ENCODE measurements at places on chromosomes 13 and 19.

GRCh38 chr19:51986309-51987291 is at the start of gene ZNF350:
TSS of gene ZNF350 (minus strand) at chr19:51986840. CDS start at chr19:51974360, 12,480 bp downstream.
- peak; percentile 98 for DNase-seq

DNA sequence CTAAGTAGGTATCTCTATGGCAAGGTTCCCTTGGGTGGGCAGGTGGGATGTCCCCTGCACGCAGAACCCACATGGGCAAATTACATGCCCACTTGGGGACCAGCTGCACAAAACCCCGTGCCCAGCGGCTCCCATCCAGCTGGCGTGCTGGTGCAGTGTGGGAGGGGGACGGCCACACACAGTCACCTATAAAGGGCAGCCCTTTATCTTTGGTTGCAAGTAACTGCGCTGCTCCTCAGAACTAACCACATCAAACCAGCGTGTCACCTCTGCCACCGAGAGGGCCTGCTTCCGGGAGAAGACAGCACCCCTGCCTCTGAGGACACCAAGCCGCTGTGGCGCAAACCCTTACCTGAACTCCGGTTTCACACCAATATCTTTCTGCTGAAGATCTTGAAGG is 32.2 kb downstream of the ANKRD27 start:
- no peak for DNase-seq

GRCh38 chr13:40546047-40546446 is 120.4 kb downstream of the FOXO1 start:
- DNase-seq, result peak; percentile 19

DNA sequence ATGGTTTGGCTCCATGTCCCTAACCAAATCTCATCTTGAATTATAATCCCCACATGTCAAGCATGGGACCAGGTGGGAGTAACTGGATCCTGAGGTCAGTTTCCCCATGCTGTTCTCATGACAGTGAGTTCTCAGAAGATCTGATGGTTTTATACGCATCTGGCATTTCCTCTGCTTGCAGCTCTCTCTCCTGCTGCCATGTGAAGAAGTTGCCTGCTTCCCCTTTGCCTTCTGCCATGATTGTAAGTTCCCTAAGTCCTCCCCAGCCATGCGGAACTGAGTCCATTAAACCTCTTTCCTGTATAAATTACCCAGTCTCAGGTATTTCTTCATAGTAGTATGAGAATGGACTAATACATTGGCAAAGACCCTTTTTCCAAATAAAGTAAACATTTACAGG is 96.8 kb downstream of the TSHZ3 start:
- DNase-seq, result no peak

DNA sequence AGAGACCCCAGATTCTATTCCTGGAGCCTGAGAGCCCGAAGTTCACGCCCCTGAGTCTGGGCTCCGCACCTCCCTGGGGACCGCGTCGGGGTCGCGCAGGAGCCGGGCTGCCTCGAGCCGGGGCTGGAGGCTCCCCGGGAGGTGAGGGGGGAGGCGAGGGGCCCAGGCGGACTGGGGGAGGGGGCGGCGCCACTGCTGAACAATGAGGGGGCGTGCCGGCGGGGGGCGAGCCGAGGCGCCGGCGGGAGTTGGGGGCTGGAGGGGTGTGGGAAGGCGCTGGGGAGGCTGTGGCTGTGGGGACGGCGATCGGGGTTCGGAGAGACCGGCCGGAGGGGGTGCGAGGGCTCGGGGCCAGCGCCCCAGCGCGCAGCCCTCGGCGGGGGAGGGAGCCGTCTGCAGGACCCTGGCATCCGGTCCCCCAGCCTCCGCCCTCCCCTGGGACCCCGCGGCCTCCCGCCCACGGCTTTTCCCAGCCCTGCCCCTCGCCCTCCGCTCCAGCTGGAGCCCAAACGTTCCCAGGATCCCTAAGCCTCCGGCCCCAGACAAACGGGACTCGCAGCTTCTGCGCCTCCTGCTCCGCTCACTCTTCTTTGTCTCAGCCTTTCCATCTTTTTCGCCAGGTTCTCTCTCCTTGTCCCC is 922 bp downstream of the PLEKHG2 start:
- no peak for DNase-seq

DNA sequence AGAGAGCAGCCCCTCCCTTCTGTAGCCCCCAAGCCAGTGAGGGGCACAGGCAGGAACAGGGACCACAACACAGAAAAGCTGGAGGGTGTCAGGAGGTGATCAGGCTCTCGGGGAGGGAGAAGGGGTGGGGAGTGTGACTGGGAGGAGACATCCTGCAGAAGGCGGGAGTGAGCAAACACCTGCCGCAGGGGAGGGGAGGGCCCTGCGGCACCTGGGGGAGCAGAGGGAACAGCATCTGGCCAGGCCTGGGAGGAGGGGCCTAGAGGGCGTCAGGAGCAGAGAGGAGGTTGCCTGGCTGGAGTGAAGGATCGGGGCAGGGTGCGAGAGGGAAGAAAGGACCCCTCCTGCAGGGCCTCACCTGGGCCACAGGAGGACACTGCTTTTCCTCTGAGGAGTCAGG is 4.2 kb downstream of the KLK3 start:
- DNase-seq, result no peak

GRCh38 chr13:97174638-97175037 is 47.5 kb upstream of the MBNL2 start:
- no peak for DNase-seq

DNA sequence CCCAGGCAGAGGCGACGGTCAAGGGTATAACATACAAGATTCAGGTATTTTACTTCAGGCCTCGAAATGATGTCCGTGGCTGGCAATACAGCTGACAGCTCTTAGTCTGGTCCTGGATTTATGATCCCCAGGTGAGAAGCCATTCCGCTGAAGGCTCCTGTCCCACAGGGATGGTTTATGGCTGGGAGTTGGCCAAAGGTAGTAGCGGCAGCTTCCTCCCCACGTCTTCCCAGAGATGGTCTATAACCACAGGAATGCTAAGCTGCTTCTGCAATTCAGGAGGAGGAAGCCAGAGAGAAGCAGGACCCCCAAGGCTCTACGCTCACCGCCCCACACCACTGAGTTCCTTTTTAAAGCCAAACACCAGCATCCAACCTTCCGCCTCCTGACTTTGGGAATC is 27.1 kb downstream of the OLFM2 start:
- no peak for DNase-seq

GRCh38 chr13:108711386-108711785 is 82.0 kb downstream of the MYO16 start:
- no peak for DNase-seq

GRCh38 chr13:77397636-77398035 is 70.7 kb upstream of the MYCBP2 start:
- no peak for DNase-seq

- DNase-seq, result no peak
Observed at GRCh38 chr19:8684001-8684902, 14.3 kb downstream of the ACTL9 start.

DNA sequence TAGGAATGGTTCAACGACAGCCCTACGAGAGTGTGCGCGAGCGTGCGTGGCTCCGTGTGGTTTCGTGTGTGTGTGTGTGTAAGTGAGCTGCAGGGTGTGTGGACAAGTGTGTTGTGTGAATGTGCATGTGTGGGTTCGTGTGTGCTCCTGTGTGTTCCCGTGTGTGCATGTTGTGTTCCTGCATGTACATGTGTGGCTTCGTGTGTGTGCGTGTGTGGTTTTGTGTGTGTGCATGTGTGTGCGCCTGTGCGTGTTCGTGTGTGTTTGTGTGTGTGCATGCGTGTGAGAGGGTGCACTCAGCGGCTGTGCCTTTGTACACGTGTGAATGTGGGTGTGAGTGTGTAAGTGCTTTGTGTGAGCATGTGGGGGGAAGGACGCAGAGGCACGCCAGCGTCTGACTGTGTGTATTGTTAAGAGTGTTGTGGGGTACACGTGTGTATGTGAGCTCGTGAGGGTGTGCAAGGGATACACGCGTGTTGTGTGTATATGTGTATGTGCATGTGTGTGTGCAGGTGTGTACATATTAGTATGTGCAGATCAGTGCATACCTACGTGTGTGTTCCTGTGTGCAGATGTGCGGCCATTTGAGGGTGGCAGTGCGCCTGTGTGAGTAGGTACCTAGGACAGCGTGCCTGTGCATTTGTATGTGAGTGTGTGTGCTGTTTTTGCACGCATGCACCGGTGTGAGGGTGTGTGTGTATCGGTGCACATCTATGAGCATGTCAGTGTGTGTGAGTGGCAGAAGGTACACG is 24.3 kb upstream of the ONECUT3 start:
- no peak for DNase-seq

- no peak for DNase-seq
Observed at GRCh38 chr19:48955308-48955958, 758 bp downstream of the BAX start.

GRCh38 chr19:51094696-51095279 is 12.1 kb upstream of the KLK14 start:
- DNase-seq, result no peak

DNA sequence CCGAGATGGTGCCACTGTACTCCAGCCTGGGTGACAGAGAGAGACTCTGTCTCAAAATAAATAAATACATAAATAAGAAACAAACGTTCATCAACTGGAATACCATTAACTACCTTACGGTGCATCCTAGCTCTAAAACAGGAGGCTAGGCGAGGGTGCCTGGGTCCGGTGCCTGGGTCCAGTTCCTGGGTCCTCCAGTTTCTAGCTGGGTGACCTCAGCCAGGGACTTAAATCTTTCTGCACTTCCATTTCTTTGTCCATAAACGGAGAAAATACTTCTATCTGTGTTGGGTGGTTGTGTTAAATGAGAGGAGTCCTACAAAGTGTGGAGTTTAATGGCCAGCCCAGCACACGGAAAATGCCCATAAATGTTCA is 34.0 kb downstream of the RFX2 start:
- no peak for DNase-seq

- no peak for DNase-seq
Observed at GRCh38 chr19:2059422-2060201, 8.6 kb upstream of the MKNK2 start.

DNA sequence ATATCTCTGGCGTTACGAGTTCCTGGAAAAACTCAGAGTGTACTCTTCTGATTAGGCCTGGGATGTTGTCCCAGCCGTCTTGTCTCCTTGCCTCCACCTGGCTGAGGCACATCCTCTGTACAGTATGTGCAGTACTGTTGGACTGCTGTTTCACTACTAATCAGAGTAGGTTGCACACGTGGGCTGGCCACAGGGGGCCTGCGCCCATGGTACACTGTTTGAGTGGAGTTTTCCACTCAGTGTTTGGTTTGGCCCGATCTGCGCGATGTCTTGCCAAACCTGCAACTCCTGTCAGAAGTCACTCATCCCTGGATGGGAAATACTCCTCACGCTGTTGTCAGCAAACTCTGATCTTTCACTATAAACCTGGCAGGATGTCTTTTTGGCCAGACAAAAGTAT is 189.6 kb upstream of the CSNK1A1L start:
- DNase-seq, result no peak

DNA sequence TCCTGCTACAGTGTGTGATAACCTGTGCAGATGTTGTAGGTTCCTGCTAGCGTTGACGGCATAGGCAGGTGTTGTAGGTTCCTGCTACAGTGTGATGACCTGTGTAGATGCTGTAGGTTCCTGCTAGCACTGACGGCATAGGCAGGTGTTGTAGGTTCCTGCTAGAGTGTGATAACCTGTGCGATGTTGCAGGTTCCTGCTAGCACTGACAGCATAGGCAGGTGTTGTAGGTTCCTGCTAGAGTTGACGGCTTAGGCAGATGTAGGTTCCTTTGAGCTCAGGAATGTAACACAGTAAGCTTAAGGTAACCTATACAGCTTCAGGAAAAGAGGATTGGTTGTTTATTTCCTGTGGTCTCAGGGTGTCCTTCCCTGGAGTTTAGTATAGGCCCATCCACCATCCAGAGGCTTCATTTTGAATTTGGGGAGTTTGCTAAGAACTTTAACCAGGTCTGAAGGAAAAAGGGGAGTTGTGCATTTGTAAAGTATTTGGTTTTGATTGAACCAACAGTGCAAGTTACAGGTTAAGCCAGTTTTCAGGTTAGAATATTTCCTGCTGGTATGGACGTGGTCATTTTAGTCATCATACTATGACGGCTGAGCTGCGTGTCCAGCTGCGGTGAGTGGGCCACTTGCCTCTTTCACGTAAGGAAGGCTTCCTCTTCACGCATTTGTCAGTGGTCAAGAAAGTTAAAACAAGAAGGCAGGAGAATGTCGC is 53.8 kb downstream of the ATP11A start:
- no peak for DNase-seq

GRCh38 chr19:33724721-33725060 is 72.0 kb upstream of the KCTD15 start:
- DNase-seq, result no peak

- no peak for DNase-seq
Observed at GRCh38 chr19:38624822-38625221, 5.8 kb downstream of the EIF3K start.
